Esophagus squamous epithelium (tissue), 5 donors: ENCODE measurements at places on chromosomes 11 and 22.

DNA sequence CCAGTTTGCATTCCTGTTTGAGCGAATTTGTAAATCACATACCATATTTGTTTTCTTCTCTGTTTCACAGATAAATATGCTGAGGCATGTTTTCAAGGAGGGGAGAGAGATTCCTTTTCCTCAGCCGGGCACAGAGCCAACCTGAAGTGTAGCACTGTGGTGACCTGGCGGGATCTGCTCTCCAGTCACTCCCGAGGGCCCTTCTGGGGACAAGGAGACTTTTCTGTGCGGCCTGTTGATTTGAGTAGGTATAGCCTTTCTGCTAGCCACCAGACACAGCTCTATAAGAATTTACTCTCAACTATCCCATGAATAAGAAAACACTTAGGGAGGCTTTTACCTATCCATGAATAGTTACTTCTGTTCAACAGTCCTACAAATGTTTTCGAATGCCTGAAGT is 63.5 kb upstream of the FDX1 start:
- no peak for DNase-seq

- DNase-seq: no peak
Measured at GRCh38 chr22:49452362-49452946, 375.2 kb downstream of the BRD1 start.

DNA sequence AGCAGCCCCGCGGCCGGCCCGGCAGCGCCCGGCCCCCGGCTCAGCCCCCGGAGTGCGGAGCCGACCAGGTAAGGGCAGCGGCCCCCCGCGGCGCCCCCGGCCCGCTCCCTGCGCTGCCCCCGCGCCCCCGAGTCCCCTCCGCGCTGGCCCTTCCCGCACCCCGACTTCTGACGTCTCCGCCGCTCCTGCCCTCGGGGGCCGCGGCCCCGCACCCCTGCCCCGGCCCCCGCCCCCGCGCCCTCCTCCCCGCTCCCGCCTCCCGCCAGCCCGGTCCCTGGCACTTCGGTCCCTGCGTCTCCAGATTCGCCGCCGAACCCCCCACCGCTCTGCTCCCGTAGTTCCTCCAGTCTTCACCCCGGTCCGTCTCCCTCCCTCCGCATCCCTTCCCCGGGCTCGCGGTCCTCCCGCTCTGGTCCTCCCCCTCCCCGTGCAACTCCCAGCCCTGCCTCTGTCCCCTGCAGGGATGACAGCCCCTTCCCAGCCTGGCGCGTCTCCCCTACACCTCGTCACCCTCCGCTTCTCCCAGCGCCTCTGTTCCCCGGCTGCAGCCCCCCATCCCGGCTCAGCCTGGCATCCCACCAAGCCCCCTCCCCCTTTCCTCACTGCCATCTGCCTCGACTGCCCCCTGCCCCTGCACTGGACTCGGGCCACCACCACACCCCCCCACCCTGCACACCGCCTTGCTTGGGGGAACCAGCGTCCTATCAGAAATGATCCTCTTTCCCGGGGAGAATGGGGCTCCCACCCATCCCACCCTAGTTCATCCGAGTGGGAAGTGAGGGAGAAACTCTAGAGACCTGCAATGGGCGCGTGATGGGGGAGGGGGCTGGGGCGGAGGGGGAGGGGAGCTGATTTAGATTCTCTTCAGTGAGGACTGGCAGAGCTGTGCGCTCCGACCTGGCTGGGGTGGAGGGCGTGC is 531 bp downstream of the GRIK4 start:
- no peak for DNase-seq

DNA sequence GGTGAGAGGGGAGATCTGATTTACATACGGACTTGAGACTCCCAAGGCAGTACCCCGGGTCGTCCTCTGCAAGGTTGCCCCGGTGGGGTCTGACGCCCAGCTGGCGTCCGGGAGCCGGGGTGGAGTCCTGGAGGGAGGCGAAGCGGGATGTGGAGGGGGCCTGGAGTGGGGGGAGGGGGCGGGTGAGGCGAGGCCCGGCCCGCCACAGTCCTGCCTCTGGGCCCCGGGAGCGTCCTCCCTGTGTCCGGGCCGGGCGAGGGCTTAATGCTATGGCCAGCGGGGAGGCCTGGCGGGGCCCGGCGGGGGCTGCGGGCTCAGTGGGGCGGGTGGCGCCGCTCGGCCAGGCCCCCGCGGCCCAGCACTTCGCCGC is 2.4 kb upstream of the MYBPC3 start:
- no peak for DNase-seq

DNA sequence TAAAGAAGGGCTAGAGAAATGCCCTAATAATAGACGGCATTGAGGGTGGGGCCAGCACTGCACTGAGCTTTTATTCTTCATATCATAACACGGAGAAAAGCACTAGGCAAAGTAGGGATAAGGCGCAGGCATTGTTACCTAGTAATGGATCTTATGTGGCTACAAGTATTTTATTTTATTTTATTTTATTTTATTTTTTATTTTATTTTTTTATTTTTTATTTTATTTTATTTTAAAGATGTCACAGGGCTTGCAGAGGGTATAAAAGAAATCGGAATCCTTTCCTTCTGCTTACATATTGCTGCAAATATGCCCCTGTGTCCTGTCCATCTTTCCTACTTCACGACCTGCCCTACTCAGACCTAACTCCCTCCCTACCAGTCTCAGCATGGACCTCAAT is 452.0 kb upstream of the KIRREL3 start:
- no peak for DNase-seq

- DNase-seq: no peak
Measured at GRCh38 chr11:31995525-31996094, 95.3 kb upstream of the RCN1 start.

- DNase-seq: no peak
Measured at GRCh38 chr11:70407121-70407520, 8.8 kb downstream of the CTTN start.

GRCh38 chr11:62463121-62463542 is 44.3 kb downstream of the SCGB1A1 start:
- no peak for DNase-seq

GRCh38 chr22:23698094-23698493 is 7.3 kb downstream of the RGL4 start:
- DNase-seq: no peak

DNA sequence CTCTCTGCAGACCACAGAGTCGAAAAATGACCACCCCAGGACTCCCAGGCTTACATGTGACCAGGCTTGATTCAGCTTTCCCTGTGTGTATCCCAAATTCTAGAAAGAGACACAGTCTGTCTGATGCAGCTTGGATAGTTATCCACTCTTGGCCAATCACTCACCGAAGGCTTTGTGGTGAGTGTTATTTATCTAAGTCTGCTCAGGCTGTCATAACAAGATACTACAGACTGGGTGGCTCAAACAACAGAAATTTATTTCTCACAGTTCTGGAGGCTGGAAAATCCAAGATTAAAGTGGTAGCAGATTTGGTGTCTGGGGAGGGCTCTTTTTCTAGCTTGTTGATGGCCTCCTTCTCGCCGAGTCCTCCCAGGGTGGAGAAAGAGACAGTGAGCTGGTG is 63.2 kb downstream of the ZBTB16 start:
- DNase-seq: no peak

DNA sequence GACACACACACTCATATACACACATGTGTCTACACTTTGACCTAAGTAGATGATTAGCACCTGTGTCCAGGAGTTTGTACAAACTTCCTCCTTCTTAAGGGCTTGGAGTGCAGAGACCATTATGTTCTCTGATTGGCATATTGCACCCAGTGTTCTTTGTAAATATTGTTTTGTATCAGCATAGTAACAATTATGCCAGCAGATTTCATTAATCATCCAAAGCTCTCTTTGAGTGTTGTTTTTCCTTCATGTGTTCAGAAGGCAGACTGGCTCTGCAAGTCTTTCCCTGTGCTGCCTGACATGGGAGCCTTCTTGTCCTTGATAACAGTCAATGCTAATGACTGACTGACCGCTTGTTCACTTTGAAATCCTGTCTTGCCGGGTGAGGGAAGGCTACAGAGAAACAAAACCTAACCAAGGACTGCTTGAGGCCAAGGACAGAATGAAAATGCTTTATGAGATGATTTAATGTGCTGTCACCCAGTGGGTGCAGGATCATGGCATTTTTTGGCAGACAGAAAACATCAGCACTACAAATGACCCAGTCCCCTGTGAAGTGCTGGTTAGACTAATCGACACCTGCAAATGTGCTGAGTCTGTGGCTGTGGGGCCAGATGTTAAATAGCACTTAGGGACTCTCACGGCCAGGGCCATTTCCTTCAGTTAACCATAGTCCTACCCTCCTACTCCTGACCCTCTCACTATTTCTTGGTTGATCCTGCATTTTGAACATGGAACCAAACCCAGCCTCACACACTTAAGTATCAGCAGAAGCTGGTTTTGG is 6.6 kb upstream of the BARX2 start:
- no peak for DNase-seq

GRCh38 chr22:31230155-31230870 is 18.2 kb downstream of the LIMK2 start:
- no peak for DNase-seq

DNA sequence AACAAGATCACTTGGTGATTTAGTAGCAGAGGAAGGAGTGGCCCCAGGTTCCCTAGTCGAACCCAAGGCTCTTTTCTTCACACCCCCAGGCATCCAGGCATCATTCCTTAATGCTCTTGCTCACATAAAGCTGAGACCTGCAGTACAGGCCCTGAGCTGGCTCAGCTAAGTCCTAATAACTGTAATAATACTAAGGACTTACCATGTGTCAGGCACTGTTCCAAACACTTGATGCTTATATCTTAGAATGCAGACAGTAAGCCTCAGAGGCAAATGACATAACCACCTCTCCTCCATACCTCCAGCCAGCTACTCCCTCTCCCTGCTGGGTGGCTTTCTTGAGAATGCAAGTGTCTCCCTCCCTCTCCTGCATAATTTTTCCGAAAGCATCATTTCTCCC is 33.2 kb downstream of the ANKK1 start:
- DNase-seq: no peak

DNA sequence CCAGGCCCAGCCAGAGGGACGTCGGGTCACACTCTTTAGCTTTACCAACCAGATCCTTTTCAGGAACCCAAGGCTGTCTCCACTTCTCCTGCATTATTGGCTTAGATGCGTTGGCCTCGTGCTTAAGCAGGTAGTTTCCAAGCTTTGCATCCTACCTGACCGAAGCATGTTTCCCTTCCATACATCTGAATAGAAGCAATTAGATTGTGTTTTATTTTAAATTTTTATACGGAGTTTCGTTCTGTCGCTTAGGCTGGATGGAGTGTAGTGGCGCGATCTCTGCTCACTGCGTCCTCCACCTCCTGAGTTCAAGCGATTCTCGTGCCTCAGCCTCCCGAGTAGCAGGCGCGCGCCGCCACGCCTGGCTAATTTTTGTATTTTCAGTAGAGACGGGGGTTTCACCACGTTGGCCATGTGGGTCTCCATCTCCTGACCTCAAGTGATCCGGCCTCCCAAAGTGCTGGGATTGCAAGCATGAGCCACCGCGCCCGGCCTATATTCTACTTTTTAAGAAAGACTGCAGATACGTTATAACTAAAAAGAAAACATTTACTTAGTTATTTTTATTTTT is 677 bp downstream of the DYNC2H1 start:
- DNase-seq: no peak

- no peak for DNase-seq
Measured at GRCh38 chr11:20154381-20154780, 5.9 kb downstream of the DBX1 start.

GRCh38 chr11:128456566-128457268 is 130.6 kb downstream of the ETS1 start:
- no peak for DNase-seq

DNA sequence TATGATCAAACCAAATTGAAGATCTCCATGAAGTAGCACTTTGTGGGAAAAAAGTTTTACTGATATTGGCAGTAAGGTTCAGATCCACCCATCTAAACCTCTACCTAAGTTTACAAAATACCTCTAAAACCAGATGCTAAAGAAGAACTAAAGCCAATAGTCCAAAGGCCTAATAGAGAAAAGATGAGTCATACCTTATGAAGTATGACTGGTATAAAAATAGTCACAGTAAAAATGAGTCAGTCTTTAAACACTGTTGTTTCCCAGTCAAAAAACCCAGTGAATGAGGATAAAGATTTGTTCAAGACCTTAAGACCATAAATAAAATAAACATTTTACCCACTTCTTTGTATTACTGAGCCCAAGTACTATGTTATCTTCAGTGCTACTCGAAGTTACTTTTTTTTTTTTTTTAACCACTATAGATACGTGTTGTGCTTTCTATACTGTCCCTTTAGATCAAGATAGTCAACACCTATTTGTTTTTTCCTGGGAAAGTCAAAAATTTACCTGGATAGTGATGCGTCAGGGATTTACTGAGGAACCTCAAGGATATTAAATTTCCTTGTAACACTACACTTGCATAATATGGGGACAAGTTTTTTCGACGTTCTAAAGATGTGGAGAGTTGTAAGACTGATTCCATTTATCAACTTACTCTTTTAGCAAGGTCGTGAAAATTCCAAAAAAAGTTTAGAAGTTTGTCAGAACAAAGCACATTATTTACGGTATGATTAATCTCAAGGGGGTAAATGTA is 87.3 kb downstream of the CCDC73 start:
- DNase-seq: no peak

DNA sequence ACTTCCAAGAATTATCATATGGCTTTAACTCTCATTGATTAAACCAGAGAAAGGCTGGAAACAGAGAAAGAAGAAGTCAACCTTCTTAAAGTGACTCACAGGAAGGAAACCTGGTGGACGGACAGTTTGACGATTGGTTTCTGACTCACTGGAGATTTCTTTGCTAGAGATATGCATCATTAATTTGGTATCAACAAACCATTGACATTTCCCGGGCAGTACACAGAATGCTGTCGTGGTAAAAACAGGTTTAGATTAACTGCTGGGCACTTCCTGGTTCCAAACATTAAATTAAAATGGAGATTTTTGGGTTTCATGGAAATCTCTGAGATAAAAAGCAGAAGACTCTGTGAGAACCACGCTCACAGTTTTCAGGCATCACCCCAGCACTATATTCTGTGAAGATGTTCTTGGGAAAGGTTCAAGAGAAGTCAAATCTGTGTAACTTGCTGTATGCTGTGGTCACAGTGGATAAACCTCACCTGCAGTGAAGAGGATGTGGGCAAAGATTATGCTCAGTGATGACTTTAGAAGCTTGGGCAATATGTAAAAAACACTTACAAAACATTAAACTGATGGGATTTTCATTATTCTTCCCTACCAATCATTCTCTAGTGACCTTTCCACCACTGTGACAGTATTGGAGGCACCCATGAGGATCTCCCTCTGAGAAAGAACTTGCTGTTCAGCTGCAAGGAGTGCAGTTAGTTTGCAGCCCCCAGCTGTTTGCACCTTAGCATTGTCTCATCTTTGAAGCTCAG is 61.1 kb upstream of the CD44 start:
- DNase-seq: no peak
